ENCODE measurements at places on chromosomes 2 and 18.

GRCh38 chr2:216002101-216002678 is 11.2 kb downstream of the MREG start:
- DNase-seq: no peak

- no peak for DNase-seq
Observed at GRCh38 chr2:239667431-239667985, 266.7 kb upstream of the HDAC4 start.

- no peak for DNase-seq
Observed at GRCh38 chr2:137185378-137186078, 420.2 kb downstream of the THSD7B start.

- no peak for DNase-seq
Observed at GRCh38 chr18:26977781-26978180, 112.3 kb upstream of the AQP4 start.

DNA sequence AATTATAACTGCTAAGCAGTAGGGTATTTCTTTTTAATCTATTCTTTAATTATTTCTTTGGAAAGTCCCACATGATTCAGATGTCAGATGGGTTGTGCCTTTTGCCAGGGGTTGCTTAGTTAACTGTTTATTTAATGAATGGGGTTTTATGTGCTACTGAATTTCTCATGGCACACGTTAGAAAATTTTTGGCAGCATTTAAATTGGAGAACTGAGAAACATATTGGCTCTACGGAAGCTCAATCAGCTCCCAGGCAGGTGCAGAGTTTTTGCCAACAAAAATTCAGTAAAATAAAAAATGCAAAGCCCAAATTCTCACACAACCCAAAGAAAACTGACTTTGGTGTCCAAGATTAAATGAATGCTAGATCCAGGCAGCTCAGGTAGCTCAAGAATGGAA is 467.2 kb downstream of the NRXN1 start:
- no peak for DNase-seq

- no peak for DNase-seq
Observed at GRCh38 chr2:190425221-190425866, 17.2 kb downstream of the MFSD6 start.

DNA sequence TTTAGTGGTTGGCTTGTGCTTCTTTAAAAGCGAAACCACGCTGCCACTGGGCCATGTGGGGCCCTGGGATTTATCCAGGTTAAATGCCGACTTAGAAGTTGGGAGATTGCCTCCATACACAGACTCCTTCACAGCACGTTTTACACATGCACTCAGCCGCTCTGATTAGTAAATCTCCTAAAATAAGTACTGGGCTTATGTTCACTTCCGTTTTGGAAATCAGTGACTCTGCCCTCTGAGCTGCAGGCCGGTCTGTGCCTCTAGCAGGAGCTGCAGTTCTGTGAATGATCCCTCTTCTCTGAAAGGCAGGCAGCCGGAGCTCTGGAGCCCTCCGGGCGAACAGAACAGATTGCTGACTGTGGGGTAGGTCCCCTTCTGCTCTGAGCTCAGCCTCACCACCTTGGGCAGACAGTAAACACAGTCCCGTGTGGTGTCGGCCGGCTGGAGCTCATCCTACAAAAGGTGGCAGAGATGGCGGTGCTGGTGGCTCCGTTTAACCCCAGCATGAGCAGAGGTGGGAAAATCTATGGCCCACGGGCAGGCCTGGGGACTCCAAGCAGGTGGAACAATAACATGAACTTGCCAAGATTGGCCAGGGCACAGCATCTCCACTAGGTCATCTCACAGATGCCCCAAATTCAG is 9.8 kb upstream of the RAB17 start:
- DNase-seq: no peak

DNA sequence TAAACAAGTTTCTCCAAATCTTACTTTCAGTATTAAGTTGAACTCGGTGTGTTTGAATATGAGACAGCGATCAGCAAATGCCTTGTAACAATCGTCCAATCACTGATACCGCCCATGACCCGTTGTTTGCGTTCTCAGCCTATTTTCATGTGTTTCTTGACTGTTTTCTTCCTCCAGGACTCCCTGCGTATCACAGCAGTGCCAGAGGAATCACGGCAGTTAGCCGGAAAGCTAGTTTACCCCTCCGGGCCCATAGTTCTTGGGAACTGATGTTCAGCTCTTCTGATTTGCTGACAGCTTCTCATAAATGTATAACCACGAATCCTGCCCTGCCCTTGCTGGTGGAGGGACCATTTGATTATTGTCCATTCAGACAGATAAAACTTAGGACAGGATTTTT is 42.2 kb upstream of the TPO start:
- no peak for DNase-seq

GRCh38 chr2:207813221-207813916 is 43.7 kb upstream of the FZD5 start:
- DNase-seq: no peak

GRCh38 chr2:106197878-106198277 is 3.8 kb upstream of the UXS1 start:
- DNase-seq: no peak

DNA sequence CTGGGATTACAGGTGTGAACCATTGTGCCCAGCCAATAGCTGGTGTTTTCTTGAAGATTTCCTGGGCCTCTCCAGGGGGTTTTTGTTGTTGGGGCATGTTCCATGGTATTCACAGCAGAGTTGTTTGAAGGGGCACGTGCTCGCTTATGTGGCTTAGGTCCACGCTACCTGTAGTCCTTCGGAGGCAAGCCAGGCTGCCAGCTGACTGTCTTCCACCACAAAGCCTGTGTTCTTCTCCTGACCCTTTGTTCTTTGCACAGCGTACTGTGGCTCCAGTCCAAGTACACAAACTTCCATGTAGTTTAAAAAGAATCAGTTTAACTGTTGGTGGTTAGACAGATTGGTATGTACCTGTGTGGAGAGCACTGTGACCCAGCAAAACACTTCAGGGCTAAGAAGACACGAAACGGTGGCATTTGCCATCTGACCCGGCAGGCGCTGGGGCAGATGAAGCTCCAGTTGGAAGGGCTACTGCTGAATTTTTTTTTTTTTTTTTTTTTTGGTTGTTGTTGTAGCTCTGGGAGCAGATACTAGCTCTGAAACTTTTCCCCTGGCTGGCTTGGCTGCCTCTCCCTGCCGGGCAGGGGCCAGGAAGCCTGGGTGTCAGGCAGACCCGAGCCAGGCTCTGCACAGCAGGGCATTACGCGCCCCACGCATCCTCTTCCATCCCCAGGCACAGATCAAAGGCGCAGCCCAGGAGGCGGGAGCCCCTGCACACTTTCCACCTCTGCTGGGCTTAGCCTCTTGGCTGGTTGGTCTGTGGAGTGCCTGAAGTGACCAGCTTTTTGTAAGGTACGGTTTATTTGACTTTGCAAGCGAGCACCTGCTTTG is 5.7 kb downstream of the GREB1 start:
- no peak for DNase-seq

GRCh38 chr2:27738349-27739057 is 33.0 kb upstream of the MRPL33 start:
- DNase-seq: no peak

GRCh38 chr2:147845411-147845971 is 662 bp downstream of the ACVR2A start:
- peak; percentile 27 for DNase-seq

DNA sequence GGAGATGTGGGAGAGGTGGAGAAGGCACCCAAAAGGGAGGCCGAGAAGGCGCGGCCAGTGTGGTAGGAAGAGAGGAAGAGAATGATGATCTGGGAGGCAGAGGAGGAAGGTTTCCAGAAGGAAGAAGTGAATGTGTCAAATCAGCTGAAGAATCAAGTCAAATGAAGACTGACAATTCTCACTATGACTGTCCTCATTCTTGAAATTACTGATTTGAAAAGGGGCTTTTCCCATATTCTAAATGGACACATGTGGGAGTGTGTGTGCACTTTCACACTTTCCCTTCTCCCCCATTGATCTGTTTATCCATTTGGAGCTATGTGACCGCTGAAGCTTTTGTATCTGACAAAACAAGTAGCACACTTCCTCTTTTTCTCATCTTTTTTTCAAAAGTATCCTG is 6.1 kb downstream of the AFF3 start:
- DNase-seq: no peak

GRCh38 chr2:165497659-165498317 is 28.3 kb downstream of the CSRNP3 start:
- DNase-seq: no peak

GRCh38 chr2:169108099-169108884 is 38.9 kb downstream of the DHRS9 start:
- DNase-seq: no peak

GRCh38 chr2:3986530-3987258 is 283.3 kb downstream of the DCDC2C start:
- no peak for DNase-seq

- no peak for DNase-seq
Observed at GRCh38 chr2:187541086-187542085, 12.8 kb downstream of the TFPI start.
